BE2C (cell line): ENCODE measurements at places on chromosomes 4 and X.

- DNase-seq, result no peak
These were observed 160.8 kb upstream of the LNX1 start for GRCh38 chr4:53752124-53752523.

- peak; percentile 4 for DNase-seq
These were observed 52.7 kb upstream of the FTHL17 start for GRCh38 chrX:31124536-31124935.

DNA sequence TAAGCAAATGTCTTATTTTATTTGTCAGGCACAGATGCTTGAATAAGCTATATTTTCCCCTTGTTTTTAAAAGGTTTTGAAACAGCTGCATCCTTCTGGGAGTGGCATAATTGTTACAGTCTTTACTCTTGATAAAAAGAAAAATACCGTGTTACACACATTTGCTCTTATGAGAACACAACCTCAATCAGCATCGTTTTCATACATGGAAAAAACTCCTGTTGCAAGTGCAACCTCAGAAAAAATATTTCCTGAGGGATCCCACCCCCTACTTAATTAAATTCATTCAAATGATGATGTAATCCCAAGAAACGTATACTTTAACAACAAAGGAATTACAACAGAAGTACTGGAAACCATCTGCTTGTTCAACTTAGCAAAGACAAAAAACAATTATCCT, 58.6 kb downstream of the SMAD1 start:
- DNase-seq, result no peak

DNA sequence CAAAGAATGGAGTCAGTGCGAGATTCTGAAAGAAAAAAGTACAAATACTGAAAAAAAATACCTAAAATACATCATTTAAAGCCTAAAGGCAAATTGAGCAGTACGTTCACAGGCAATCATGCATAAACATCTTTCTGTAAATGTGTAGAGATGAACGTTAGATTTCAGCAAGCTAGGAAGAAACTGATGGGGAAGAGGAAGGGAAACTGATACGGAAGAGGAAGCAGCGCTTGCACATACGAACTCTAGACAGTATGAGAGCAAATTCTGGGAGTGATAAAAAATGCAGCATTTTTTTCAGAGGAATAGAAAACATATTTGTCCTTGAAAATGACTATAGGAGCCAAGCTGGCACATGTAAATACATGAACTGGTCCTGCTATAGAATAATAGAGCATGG, 9.4 kb downstream of the ANKRD50 start:
- no peak for DNase-seq

GRCh38 chr4:24770032-24770584, 25.3 kb upstream of the SOD3 start:
- no peak for DNase-seq

DNA sequence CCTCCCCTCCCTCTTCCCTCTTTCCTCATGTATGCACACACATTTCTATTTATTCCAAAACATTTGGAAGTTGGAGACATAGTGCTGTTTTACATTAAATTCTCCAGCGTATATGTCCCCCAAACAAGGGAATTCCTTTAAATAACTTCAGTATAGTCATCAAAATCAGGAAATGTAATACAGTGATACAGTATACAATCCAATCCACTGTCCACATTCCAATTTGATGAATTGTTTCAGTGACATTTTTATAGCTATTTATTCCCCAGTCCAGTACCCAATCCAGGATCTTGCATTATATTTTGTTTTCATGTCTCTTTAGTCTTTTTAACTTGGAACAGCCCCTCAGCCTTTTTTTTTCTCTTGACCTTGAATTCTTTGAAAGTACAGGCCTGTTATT, 233.0 kb downstream of the DKK2 start:
- DNase-seq, result no peak

GRCh38 chrX:45771560-45772340, 571.1 kb upstream of the DIPK2B start:
- DNase-seq, result no peak

DNA sequence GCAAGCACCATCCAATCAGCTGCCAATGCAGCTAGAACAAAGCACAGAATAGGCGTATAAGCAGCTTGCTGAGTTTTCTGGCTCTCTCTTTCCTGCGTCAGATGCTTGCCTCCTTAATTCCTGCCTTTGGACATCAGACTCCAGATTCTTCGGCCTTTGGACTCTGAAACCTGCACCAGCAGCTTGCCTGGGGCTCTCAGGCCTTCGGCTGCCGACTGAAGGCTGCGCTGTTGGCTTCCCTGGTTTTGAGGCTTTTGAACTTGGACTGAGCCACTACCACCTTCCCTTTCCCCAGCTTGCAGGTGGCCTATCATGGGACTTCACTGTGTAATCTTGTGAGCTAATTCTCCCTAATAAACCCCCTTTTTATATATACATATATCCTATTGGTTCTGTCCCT, 6.1 kb downstream of the TMEM192 start:
- no peak for DNase-seq
